ENCODE measurements at places on chromosomes 5 and 9.

GRCh38 chr9:115250621-115251032 lies 132.7 kb upstream of the TNC start:
- DNase-seq = peak; percentile 94

GRCh38 chr9:130472184-130472705 lies 27.5 kb downstream of the ASS1 start:
- no peak for DNase-seq

DNA sequence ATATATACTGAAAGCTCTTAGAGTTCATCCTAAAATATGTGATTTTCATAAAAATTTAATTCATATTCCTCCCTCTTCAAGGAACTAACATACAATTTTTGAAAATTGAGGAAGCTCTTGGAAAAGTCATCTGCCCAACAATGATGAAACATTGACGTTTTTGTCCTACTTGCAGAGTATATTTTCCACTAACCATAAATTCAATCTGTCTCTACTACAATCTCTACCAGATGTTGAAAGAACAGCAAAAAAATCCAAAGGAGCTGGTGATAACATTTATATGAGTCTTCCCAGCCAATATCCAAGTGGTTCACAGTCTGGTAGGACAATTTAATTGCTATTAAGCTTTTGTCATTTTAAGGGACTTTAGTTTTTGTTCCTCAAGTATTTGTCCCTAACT lies 81.1 kb upstream of the NR3C1 start:
- no peak for DNase-seq

- DNase-seq = peak; percentile 62
These were observed 176.6 kb downstream of the ZNF462 start for GRCh38 chr9:107039542-107039941.

- DNase-seq = no peak
These were observed 9.9 kb upstream of the NINJ1 start for GRCh38 chr9:93143830-93144530.

- DNase-seq = peak; percentile 55
These were observed 47.5 kb downstream of the CDK5RAP2 start for GRCh38 chr9:120532475-120532874.

- DNase-seq = no peak
These were observed 180.5 kb upstream of the TUT7 start for GRCh38 chr9:86534572-86535258.

GRCh38 chr5:32767948-32768467 lies 56.9 kb downstream of the NPR3 start:
- peak; percentile 98 for DNase-seq

- DNase-seq = no peak
These were observed 79.0 kb upstream of the ZNF608 start for GRCh38 chr5:124825250-124825982.

- no peak for DNase-seq
These were observed 412.7 kb downstream of the EFNA5 start for GRCh38 chr5:107257885-107258520.

DNA sequence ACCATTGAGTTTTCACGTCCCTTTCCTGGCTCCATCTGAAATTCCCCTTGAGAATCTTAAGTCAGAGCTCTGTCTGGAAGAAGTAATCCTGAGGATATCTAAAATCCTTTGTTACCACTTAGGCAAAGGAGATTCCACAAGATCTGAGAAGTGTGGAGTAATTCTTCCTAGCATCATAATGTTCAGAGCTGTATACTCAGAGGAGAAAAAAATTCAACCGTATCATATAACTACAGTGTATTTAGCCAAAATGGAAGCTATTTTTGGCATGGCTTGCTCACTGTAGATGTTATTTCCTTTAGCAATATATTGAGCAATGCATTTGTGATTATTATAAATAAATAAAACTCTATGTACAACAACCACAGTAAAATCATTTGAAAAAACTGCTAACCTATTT lies 1858.4 kb downstream of the EFNA5 start:
- no peak for DNase-seq

- DNase-seq = no peak
These were observed 483.5 kb downstream of the SPOCK1 start for GRCh38 chr5:137015540-137016116.

DNA sequence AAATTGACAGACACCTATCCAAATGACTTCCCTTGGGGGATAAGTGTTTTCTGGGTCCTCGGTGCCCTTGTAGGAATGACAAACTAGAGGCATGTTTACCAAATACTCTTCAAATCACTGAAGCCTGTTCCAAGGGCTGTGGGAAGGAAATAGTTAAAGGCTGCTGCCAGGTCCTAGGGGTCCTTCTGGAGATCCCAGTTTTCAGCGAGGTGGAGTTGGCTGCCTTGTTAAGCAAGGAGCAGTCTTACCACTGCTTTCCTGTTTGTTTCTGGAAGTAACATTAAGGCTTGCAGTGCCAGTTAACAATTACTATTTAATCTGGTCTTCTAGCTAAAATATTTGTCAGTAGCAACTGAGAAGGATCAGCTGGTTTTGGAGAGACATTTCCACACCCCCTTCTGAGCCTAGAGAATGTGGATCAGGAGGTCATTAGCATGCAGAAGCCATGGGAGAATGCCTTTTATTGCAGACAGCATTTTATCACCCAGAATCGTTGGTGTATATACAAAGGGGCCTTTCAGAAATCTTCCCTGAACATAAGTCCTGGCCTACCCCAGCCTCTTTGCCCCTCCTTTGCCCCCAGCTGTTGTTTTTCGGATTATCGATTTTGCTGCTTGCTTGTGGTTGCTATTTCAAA lies 238.8 kb downstream of the DMAC1 start:
- DNase-seq = no peak

GRCh38 chr5:16465544-16466432 lies at the start of gene ZNF622:
Gene ZNF622, minus strand, starts transcription at chr5:16465800. Its CDS starts 135 bp downstream, at chr5:16465665.
- DNase-seq = peak; percentile 92

GRCh38 chr5:90855296-90856010 lies 296.9 kb downstream of the ADGRV1 start:
- DNase-seq = no peak

- DNase-seq = no peak
These were observed 134.8 kb upstream of the LARP1 start for GRCh38 chr5:154620411-154620810.

DNA sequence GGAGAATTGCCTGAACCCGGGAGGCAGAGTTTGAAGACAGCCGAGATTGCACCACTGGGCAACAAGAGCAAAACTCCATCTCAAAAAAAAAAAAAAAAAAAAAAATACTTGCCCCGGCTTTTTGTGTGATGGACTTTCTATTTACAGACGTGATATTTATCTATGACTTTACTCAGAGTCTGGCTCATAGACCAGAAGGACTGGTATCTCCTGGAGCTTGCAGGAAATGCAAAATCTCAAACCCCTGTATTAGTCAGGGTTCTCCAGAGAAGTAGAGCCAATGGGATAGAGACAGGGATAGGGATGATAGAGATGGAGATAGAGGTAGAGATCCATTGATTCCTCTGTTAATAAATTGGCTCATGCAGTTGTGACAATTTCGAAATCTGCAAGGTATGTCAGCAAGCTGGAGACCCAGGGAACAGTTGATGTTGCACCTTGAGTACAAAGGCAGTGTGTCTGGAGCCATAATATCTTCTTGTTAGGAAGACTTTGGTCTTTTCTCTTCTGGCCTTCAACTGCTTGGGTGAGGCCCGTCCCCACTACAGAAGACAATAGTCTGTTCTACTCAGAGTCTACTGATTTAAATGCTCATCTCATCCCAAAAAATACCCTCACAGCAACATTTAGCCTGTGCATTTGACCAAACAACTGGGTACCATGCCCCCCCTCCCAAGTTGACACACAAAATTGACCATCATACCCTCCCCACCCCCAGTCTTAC lies 195.4 kb upstream of the MSX2 start:
- DNase-seq = no peak

- no peak for DNase-seq
These were observed 43.7 kb downstream of the SLC36A1 start for GRCh38 chr5:151491062-151491461.

- no peak for DNase-seq
These were observed 19.5 kb downstream of the C5orf52 start for GRCh38 chr5:157690690-157691433.

- DNase-seq = no peak
These were observed 1096.9 kb upstream of the NUDT12 start for GRCh38 chr5:104659497-104659896.

- no peak for DNase-seq
These were observed 128.5 kb downstream of the CHSY3 start for GRCh38 chr5:130032807-130033206.

DNA sequence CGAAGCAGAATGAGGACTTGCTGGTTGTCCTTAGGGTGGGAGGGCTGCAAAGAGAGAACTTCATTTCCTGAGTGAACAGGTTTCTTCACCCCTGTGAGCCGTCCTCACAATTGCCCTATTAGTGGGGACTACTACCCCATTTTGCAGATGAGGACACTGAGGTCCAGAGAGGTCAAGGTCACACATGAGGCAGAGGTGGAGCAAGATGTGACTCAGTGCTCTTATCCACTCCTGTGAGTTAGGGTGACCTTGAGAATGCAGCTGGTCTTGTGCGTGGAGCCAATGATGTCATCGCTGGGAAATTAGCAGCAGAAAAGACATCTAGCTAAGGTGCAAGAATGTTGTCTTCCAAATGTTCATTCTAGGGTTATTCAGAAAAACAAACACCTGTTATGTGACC lies 26.9 kb downstream of the GPRIN1 start:
- DNase-seq = no peak

- DNase-seq = no peak
These were observed 28.4 kb downstream of the COL23A1 start for GRCh38 chr5:178561746-178562264.

All from EL (cell line).